Stimulated activated CD8-positive, alpha-beta memory T cell treated with anti-CD3 and anti-CD28 coated beads, Interleukin-4, amount 100 ng/mL, for 1 hour (primary cell): ENCODE measurements at places on chromosomes 5 and 9.

DNA sequence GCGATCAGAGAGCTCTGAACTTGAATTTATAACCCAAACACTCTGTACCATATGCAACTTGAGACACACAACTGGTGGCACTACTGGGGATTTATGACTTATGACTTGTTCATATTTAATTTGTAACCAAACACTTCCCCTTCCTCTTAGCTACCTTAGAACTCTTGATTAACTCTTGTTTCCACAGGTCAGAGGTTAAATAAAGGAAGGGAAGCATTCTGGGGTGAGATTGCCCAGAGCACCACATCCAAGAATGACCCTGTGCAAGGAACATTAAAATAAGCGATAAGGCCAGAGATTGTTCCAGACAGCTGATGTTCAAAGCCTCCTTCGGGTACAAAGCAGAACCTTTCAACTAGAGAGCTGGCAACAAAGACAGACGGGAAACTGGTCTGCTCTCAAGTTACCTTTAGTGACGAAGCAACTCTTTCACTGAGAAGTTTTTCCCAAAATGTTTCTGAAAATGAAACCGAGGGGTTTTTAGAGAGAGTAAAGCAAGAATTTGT, 242.6 kb downstream of the DENND1A start:
- DNase-seq, result no peak

DNA sequence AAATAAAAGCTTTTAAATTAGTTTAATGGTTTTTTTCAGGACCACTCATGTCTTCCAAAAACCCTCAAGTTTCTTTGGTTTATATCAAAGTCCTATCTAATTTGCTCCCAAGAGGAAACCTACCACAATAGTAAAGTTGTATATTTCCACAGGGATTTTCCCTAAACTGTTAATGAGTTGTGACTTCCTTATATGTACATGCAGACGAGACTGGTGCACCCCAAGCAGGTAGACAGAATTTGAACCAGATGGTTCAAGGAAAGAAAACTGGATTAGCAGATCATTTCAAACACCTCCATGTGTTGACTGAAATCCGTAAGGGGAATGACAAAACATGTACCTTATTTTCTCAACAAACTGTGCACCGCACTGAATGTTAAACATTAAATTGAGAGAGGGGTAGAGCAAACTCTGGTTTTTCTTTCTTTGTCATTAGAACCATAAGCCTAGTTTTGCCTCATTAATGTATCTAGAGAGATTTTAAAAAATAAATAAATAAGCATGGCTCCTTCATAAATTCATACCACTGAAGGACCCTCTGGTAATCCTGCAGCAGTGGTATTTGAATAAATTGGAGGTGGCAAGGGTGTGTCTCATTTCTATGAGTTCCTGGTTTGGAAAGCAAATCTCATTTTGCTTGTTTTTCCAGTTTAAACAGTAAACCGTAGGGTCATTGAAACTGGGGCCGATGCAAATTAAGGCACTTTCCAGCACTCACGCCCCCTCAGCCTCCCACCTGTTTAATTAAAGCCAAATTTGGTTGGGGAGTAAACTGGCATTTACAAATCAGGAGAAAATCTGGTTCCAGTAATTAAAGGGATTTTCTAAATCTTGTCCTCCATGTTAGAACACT, 51.1 kb downstream of the ENC1 start:
- no peak for DNase-seq

- DNase-seq, result no peak
Observed at GRCh38 chr5:78793907-78794662, 145.5 kb upstream of the LHFPL2 start.

DNA sequence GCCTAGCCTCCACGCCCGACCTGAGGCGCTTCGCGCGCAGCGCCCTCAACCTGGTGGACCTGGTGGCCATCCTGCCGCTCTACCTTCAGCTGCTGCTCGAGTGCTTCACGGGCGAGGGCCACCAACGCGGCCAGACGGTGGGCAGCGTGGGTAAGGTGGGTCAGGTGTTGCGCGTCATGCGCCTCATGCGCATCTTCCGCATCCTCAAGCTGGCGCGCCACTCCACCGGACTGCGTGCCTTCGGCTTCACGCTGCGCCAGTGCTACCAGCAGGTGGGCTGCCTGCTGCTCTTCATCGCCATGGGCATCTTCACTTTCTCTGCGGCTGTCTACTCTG, 1.4 kb downstream of the KCNV2 start:
- no peak for DNase-seq

DNA sequence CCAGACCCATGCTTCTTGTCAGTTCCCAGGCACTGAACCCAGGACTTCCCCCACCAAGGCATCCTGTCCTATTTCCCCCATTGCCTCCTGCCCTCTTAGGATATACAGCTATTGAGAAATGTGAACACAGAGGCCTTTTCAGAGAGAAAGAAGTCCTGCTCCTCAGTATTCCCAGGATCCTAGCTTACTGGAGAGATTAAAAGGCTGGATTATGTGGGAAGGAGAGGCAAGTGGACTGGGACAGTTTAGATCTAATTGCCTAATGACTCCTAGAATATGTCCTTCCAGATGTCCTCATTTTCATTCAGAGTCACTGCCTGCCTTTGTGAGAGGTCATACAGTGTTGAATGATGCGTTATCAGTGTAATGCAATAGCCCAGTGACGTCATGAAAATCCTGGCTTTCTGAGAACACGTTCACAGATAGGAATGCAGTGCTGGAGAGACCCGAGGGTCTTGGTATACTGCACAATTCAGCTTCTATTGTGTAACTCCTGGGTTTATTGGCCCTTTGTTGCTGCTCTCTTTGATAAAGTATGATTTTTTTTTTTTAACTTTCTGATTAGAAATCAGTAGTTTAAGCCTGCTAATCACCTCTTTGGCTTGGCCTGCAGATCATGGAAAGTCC, 26.2 kb downstream of the WWC1 start:
- DNase-seq, result no peak

DNA sequence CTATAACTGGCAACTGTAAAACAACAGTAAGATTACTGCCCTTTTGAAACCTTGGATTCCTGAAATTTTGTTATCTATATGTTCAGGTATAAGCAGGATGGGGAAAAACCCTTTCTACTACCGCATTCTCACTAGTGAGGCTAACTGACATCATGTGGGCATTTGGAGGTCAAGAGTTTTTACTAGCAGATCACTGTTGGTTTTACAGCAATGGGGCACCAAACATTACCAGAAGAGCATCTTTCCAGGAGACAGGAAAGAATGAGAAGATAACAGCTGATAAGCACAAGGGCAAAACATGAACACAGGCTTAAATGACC, 20.9 kb upstream of the TTC33 start:
- DNase-seq, result no peak

GRCh38 chr5:79503794-79504495, 10.0 kb downstream of the HOMER1 start:
- DNase-seq, result no peak

DNA sequence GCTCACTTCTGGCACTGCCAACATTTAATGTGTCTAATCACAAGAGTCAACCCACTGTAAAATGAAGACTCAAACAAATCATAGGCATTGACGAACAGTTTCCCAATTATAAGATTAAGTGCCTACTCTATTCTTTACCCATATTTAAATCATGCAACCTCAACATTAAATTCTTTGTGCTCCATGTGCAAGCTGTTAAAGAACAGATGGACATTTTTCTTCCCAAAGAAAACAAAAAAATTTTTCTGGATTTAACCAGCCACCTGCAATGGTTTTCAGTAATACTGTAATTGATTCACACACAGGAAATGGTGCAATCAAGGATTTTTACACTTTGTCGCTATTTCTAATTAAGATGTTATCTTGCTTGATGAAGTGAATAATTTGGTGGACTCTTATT, 3.6 kb downstream of the HNRNPK start:
- no peak for DNase-seq

GRCh38 chr5:76469656-76470290, 66.7 kb downstream of the IQGAP2 start:
- no peak for DNase-seq

- DNase-seq, result no peak
Observed at GRCh38 chr9:98230789-98231188, 24.7 kb downstream of the TBC1D2 start.

DNA sequence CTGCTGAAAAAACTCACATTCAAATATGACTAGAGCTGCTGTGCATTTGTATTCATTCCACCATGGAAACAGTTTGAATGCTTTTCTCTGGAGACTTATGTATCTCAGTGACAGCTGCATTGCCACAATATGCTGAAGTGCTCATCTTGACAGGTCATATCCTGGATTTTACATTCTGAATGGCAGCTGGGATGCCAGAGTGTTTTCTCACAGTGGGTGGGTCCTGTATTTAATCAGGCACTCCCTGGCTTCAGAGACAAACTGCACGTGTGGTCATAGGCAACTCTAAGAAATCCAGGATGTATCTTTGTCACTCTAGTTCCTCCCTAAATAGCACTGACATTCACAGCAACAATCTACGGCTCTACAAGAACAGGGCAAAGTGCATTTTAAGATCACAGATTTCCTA, 75.6 kb downstream of the ST8SIA4 start:
- no peak for DNase-seq

- DNase-seq, result no peak
Observed at GRCh38 chr9:126472948-126473298, 140.8 kb upstream of the LMX1B start.

DNA sequence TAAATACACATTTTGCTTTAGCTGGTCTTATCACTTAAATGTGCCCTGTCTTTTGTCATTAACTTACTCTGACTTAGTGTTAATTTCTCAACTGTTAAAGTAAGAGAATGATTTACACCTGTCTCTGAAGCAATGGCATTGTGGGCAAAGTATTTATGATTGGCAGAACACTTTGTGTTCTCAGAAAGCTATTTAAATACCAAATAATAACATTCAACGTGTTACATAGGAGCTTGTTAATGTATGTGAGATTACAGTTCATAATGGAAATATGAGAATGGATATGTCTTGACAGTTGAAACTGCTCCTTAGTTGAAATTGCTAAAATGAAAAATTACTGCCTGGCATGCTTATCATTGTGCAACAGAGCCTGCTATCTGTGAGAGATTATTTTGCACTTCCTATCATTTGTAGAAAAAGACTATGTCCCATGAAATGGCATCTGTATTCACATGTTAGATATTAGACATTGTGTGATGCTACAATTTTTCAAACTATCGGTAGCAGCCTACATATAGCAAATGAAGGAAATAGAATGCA, 46.1 kb downstream of the PRR16 start:
- DNase-seq, result no peak

- no peak for DNase-seq
Observed at GRCh38 chr5:104111632-104112031, 549.0 kb upstream of the NUDT12 start.

GRCh38 chr5:141864371-141865370, 13.5 kb downstream of the PCDH1 start:
- DNase-seq, result no peak

DNA sequence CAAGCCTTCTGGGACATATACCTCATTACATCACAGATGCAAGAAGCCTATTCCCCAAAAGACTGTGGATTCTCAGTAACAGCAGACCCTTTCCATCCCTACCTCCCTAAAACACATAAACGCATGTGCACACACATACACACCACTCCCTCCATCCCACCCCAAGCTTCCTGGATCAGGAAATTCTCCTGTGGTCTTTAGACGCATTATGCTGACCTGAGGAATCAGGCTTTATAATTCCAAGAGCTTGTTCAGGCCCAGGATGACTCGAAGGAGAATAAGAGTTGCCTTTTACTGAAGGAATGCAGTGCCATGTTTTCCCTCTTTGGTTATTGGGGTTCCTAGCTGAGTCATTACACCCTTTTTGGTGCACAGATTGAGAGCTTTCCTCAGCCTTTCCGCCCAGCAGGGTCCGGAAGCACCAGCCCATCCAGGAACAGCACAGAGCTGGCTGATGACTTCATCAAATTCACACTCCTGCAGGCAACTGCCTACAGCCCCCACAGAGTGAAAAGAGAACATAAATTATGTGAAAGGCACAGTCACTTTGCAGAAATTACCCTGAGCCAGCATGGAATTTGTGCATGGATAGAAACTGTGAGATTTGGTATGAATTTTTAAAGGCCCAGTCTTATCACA, 385.0 kb upstream of the TRPC7 start:
- no peak for DNase-seq

- DNase-seq, result no peak
Observed at GRCh38 chr5:9057406-9058000, 488.4 kb downstream of the SEMA5A start.

GRCh38 chr9:87517732-87518131, 20.1 kb downstream of the DAPK1 start:
- no peak for DNase-seq

- DNase-seq, result no peak
Observed at GRCh38 chr5:73296772-73297171, 123.8 kb downstream of the TMEM174 start.

- no peak for DNase-seq
Observed at GRCh38 chr5:91938441-91938840, 555.3 kb upstream of the ARRDC3 start.

DNA sequence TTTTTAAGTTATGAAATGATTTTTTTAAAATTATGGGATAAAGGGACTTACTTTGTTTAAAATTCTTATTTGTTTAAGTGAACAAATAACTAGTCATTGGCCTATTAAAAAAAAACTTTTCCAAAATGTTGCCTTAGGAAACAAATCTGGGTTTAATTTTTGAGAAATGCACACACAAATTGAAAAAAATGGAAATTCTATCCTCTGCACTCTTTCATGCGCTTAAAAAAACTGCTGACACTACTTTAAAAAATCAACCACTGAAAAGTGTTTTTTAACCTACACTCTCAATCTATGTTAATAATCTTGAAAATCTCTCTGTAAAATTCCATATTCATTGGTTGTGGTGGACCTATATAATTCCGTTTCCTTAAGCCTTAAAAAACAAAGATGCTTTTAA, 163.4 kb upstream of the DAB2 start:
- no peak for DNase-seq

GRCh38 chr9:8432224-8432623, 632.6 kb upstream of the DMAC1 start:
- no peak for DNase-seq

- no peak for DNase-seq
Observed at GRCh38 chr5:8848997-8849594, 696.8 kb downstream of the SEMA5A start.

DNA sequence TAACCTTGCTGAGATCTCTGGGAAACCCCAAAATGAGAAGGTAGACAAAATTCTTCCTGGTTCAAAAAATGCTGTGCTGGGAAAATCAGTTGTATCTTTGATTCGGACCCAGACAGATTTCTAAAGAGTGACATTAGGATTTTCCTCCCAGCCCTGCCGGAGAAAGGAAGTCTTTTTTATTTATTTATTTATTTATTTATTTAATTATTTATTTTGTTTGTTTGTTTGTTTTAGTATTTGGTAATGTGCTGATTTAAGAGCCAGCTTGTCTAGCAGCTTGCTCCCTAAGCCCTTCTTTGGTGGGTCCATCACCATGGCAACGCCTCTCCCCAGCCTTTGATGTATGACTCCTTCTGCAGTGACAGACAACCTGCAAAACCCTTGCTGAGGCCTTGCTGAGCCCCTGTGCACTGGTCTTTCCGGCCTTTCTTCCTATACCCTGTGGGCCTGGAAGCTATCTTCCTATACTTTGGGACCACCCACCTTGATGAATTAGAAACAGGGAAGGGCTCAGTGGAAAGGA, 60.6 kb upstream of the AFAP1L1 start:
- DNase-seq, result no peak
